Inflammatory macrophage treated with lipopolysaccharide for 4 hours (primary cell): ENCODE measurements at places on chromosomes 4 and X.

DNA sequence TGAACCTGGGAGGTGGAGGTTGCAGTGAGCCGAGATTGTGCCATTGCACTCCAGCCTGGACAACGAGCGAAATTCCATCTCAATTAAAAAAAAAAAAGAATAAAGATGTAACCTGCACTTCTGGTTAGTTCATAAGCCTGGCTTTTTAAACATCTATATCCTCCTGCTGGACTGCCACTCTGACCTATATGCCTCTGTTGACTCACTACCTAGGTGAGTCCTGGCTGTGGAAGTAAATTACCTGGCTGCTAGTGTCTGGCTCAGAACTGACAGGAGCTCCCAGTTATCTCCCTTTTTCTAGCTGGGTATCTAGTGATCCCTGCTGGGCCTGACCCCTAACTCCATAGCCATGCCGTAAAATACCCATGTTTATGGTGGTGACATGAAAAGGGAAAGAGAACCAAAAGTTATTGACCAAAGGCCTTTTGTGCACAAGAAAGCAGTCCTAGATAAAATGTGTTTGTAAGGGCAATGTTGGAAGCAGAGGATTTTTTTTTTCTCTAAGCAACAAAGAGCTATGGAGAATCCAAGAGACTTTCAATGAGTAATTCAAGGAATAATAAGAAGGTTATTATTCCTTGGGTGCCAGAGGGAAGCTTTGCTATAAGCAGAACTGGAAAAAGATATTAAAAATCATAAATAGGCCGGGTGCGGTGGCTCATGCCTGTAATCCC lies 10.4 kb upstream of the G3BP2 start:
- DNase-seq, result no peak

DNA sequence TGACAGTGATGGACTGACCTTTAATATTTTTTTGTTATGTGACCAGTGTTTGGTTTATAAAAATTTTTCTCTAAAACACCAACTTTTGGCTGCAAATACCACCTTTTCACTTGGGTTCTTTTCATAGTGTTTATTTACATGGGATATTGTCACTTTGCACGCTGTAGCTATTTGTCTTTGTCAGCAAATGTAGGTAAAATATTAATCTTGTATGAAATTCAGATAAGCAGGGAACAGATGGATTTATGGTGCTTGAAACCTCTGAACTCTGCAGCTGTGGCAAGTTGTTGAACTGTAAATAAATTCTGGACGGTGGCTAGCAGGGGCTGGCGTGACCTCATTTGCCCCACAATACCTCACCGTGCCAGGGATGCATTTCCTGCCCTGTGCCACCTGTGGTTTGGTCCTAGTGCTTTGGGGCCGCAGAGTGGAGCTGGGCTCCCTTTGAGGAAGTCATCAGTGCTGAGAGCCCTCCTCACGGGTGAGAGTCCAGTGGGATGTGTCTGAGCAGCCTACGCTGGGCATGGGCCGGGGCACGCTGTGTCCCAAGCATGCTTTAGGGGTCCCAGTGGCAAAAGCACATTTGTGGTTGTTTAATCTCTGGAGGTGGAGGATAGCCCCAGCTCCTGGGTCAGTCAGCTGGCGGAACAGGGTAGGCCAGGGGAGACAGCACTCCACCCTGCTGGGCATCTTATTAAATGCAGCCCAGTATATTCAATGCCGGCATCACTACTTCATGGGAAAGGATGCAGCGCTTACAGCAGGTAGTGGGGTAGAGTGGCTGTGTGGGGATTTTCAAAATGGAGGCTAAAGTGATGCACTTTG lies 108.6 kb downstream of the TBL1X start:
- DNase-seq, result no peak

- DNase-seq, result no peak
These were observed 385 bp downstream of the LYAR start for GRCh38 chr4:4289597-4289940.

DNA sequence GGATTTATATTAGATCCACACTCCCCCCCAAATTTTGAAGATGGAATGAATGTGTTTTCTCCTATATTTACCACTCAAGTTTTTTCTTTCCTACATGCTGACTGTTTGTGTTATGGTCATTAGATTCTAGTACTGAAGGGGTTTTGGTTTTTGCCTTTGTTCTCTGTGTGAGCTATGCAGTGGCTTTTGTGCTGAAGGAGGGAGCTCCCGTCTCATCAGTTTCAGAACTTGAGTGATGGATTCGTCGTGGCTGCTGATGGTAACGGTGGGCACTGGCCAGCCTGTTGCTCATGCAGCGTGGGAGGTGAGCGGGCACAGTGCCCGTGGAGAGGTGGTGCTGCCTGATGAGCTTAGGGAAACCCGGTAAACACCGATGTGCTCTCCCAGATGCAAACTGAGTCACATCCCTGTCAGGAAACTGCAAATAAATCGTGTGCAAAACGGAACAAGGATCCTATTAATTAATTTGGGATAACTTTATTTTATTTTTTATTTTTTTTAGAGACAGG lies 101.5 kb downstream of the SORBS2 start:
- no peak for DNase-seq
